ENCODE measurements at places on chromosomes 7 and 10. TPM values are rescaled to one million over a fixed set of nuclear protein-coding genes. Genes with fewer than 3 reads are reported as not detected.

The MMD2 gene
- polyA plus RNA-seq: 0.07 TPM

The MYL10 gene
- polyA plus RNA-seq: 0.32 TPM

The SPDYE2B gene
- 0.02 TPM for polyA plus RNA-seq

DNA sequence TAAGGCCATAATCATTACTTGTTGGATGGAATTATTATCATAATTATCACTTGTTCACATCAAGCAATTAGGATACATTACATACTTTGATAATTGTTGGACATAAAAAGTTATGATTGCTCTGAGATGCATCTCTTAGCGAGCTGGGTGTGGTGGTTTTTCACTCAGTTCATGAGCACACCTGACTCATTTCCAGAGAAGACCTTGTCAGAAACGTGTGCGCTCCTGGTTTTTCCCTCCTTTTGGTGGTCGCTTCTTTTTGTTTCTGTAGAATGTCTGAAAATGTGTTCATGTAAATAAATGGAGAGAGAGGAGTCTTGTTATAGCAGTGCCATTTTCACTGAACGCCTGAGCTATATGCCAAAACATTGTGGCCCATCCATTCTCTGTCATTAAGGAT, 141.3 kb downstream of the PAXIP1 start:
- no peak for DNase-seq

DNA sequence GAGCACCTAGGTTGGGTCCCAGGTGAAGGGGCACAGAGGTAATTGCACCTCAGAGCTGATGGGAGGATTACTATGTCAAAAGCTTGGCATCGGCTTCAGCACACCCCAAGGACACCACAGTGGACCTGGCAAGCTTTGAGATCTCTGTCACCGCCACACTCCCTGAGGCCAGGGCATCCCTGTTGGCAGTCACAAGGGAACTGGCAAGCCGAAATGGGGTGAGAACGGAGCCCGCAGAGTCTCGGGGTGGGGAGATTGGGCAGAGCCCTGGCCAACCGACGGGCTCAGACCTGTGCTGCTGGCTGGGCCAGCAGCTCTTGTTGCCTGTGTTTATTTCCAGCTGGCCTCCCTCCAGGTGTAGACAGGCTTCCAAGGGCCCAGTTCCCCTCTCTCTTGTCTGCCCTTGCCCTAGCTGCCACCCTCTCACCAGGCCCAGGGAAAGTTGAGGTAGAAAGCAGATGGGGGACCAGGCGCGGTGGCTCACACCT, 2.5 kb downstream of the HSPB1 start:
- DNase-seq: no peak

- DNase-seq: no peak
Measured at GRCh38 chr7:106269254-106269961, 15.4 kb downstream of the NAMPT start.

DNA sequence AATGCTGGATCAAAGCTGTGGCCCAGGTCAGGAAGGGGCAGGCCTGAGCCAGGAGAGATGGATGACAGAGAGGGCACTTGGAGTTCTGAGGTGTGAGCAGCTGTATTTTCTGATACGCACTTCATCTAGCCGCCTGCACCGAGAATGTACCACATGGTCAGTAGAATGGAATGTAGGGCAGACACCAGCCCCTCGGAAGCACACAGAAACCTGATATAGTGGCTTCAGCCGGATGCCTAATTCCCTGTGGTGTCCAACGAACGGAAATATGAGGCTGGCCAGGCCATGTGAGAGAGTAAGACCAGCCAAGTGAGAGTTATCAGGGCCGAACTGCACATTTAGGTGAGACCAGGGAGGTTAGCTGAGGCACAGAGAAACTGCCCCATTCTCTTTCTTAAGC, 46.7 kb upstream of the PLCE1 start:
- DNase-seq: no peak

GRCh38 chr10:5575482-5576153, 50.9 kb downstream of the CALML3 start:
- DNase-seq: no peak

DNA sequence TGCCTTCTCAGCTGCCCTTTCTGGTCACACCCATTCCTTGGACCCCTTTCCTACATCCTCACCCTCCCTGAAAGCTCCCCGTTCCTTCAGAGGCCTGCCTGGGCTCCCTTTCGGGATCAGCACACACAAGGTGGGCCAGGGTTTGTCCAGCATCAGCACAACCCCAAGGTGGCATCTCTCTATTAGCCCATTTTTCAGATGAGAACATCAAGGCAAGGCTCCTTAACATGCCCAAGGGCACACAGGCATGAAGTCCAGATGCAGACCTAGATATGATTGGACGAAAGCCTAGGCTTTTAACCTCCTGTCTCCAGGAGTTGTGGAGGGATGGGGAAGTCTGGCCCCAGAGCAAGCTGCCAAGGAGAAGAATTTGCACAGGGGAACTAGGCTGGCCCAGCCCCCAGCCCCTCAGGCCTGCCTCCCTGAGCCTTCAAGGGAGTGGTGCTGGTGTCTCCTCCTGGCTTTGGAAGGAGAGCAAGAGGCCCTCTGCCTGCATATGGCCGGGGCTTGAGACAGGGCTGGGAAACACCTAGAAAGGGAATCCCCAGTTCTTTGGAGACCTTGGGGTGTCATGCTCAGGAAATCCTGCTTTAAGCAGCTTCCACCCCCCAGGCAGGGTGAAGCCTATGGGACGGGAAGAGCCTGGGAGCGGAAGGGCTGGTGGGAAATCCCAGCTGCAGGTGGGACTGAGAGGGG, 9.0 kb upstream of the VSIR start:
- no peak for DNase-seq

GRCh38 chr7:106535234-106535932, 125.6 kb downstream of the CCDC71L start:
- no peak for DNase-seq

- no peak for DNase-seq
Measured at GRCh38 chr7:83613232-83613631, 35.7 kb downstream of the SEMA3E start.

DNA sequence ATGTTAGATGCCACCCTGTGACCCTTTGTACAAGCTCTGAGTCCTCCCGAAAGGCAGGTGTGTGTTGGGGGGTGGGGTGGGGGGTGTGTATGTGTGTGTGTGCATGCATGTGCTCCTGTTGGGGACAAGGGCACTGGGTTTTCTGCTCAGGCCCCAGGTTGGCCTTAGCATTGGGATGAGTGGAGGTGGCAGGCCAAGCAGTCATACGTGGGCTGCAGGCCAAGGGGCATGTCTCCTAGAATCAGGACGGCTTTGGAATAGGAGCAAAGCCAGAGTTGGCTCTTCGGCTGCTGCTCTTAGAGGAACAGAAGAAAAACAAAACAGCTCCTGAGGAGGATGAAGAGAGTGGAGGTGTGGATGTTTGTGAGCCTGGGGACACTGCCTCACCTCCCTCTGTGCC, 26.0 kb downstream of the HSPA12A start:
- DNase-seq: no peak

GRCh38 chr10:76015245-76015644, 583.8 kb downstream of the LRMDA start:
- no peak for DNase-seq

DNA sequence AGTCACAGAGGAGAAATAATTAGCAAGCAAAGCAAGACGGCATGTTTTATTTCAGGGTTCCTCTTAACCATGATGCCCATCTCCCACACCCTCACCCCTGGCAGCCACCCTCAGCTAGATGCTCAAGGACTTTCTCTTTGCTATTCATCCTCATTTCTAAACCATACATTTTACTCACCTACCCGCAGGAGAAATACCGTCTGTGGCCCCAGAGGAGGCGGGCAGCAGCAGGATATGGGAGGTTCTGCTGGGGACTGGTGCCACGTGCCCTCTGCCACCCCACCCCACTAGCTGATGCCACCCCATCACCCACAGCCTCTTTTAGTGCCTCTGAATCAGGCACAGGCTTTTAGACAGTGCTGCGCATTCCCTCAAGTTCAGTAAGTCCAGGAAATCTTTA, 168.7 kb upstream of the ITGB1 start:
- DNase-seq: no peak

GRCh38 chr10:58885686-58886345, 290.6 kb upstream of the PHYHIPL start:
- DNase-seq: no peak

- DNase-seq: no peak
Measured at GRCh38 chr10:70442332-70442988, 979 bp upstream of the NODAL start.
